ENCODE measurements at places on chromosomes 2 and 18.
A peak's percentile ranks its signal among the peaks of the same experiment; 100 is the strongest.

DNA sequence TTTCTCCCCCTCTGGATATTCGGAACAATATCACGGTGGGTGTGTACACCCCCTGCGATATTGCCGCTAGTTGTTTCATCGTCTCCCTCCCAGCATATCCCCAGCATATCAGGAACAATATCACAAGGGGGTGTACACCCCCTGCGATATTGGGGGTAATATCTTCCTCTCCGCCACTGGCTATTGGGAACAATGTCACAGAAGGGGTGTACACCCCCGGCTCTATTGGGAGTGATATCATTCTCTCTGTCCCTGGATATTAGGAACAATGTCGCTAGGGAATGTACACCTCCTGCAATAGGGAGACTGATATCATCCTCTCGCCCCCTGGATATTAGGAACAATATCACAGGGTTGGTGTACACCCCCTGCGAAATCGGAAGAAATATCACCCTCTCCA lies 1932.0 kb downstream of the SUCLG1 start:
- DNase-seq = no peak

GRCh38 chr2:46540496-46541331 lies 61.3 kb downstream of the TMEM247 start:
- no peak for DNase-seq

GRCh38 chr2:121253021-121253673 lies 31.9 kb downstream of the TFCP2L1 start:
- DNase-seq = no peak

DNA sequence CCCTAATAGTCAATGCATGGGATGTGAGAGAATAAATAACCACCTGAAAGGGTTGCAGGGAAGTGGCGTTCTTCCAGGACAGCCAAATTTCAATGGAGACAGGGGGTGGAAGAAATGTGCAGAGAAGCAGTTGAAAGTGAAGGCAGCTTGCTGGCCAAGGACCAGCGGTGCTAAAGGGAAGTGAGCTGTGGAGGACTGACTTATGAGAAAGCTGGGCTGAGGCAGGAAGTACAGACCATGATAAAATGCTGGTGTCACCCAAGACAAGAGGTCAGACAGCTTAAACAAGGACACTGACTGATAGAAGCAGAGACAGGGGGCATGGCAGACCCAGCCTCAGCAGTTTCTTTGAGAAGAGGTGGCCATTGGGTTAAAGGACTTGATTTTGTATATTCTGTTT lies 106.7 kb downstream of the DTNB start:
- peak; percentile 61 for DNase-seq

GRCh38 chr18:63844254-63844653 lies 43.3 kb upstream of the SERPINB2 start:
- DNase-seq = no peak

DNA sequence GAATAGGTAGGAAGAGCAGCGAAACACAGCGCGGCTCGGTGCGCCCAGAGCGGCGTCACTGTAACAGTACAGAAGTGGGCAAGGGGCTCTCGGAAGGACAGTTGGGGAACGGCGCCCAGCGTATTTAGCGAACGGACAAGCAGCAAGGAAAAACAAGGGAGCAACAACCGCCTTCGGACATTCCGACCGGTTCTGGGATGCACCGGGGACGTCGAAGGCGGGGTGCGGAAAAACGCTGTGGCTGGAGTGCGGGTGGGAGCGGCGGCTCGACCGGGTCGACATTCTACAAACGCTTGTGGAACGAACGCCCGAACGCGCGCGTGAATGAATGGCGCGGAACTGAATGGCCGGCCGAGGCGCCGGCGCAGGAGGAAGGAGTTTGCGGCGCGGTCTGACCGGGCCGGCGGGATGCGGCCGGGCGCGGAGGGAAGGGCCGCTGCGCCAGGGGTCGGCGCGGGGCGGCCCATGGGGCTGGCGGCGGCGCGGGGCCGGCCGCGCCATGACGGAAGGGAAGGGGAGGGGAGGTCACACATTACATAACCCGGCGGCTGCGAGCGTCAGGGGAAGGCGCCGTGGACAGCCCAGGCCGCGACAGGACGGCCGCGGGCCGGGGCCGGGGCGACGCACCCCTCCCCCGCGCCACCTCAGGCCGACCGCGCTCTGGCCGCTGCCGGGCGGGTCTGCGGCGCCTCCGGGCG lies 605 bp downstream of the REV1 start:
- peak; percentile 86 for DNase-seq

GRCh38 chr2:88832311-88832991 lies 141.0 kb downstream of the RPIA start:
- no peak for DNase-seq

DNA sequence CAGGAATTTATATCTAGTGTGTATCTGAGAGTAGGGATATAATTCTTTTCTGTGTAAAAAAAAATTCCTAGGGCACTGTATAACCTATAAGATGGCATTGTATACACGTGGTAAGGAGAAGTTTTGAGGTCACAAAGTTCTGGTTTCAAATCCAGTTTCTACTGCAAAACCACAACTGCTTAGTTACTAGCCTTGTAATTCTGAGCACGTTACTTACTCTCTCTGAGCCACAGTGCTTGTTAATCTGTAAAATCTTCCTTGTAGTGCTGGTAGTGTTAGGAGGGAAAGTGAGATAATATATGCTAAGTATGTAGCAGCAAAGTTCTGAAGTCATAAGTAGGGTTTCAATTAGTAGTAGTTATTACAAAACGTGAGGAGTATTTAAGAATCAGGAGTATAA lies 175.4 kb downstream of the SATB2 start:
- DNase-seq = no peak

GRCh38 chr2:219249203-219249980 lies 3.7 kb upstream of the TUBA4B start:
- DNase-seq = peak; percentile 81

- DNase-seq = no peak
Observed at GRCh38 chr2:58571181-58571852, 330.2 kb upstream of the FANCL start.

DNA sequence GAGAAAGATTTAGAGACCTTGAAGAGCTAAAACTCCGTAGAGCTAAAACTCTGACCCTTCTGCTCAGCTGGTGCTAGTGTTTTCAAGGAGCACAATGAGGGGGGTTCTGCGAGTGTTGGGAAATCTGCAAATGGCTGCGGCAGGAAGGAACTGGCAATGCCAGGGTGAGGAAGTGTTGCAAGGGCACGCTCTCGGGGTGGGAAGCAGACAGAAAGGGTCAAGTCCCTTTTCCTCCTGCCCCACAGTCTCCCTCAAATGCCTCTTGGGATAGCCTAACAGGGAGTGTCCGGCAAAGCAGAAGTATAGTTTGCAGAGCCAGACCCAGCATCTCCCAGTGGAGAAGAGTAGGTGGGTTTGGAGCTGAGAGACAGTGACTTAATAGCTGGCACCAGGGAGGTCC lies 60.5 kb downstream of the NCAPH start:
- DNase-seq = peak; percentile 57

GRCh38 chr2:188189356-188189755 lies 102.3 kb upstream of the GULP1 start:
- DNase-seq = no peak

DNA sequence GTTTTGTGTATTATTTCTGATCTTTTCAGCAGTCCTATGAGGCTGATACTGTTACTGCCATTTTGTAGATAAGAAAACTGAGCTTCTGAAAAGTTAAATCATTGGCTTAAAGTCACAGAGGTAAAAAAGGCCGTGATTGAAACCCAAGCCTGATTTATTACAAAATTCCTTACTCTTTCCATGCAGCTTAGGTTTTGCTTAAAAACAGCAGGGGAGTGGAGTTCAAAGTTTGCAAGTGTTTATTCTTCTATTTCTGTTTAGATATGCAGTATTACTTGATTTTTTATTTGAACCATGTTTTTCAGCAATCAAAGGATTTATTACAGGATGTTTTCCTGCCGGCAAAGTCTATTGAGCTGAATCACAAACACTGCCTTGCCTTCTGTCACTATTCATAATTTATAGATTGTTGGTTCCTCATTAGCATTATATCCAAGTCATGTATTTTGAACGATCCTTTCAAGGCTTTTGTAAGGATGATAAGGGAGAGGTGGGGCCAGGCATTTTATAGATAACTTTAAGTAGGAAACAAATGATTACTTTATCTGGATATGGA lies 31.9 kb upstream of the MSTN start:
- DNase-seq = no peak

DNA sequence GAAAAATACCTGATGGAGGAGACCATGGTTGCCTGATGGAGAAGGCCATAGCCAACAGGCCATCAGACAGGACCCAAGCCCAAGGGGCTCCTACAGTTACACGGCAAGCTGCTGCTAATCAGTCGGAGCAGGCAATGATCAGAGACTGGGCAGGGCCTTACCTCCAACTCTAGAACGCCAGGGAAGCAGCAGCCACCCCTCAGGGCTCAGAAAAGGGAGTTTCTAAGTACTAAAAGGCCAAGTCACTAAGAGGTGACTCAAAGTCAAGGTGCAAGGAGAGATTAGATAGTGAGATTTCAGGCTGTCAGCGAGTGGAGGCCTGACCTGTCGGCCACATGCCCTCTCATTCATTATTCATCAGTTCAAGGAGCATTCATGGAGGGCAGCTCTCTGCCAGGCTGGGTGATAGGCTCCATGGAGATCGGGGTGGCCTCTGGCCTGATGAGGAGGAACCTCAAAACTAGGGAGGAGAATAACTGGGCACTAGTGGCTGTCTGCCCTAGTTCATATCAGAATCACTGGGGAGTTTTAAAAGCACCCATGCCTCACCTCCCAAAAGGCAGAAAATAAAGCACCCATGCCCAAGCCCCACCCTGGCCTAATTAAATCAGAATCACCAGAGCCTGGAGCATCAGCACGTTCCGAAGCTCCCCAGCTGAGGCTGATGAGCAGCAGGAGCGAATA lies 3.6 kb downstream of the VIL1 start:
- DNase-seq = no peak

DNA sequence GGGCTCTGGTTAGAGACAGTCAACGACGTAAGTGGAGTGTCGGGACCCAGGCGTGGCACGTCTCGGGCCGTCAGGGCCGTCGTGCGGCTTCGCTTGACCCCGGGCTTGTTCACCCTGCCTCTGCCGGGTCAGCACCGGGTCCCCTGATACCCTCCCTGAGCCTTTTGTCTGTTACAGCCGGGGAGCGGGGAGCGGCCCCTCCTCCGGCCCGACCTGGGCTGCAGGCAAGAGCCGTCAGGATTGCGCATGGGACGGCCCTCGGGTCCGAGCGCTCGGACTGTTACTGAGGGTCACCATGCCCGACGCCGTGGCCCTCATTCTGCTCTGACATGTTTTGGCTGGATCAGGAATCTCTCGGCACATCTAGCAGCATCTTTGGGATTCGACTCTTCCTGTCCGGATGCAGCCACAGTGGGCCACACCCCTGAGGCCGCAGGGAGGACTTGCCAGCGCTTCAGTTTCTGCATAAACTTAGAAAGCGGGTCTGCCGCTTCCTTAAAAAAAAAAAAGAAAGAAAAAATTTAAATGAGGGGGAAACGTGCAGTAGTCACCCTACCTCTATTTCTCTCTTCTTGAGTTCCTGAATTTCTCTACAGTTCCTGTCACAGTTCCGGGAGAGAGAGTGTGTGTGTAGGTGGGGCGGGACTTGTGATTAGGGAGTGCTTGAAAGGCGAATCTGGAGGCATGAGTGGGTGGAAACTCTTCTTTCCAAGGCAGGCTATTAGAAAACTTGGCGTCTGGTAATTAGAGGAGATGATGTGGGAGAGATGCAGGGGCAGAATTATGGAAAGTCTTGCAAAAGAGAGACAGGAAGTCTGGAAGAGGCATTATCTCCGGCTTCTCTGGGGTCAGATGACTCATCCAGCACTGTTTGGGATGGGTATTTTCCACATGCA lies 909 bp downstream of the TMEM87B start:
- DNase-seq = peak; percentile 80

DNA sequence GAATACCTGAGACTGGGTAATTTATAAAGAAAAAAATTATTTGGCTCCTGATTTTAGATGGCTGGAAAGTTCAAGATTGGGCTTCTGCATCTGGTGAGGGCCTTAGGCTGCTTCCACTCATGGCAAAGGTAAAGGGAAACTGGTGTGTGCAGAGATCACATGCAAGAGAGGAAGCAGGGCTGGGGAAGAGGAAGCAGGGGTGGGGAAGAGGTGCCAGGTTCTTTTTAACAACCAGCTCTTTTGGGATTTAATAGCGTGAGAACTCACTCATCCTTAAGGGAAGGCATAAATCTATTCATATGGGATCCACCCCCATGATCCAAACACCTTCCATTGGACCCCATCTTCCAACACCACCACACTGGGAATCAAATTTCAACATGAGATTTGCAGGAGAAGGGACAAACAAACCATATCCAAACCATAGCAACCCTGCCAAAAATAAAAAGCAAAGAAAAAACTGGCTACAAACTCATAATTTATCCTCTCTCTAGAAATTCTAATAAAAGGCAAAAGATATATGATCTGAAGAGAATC lies 30.4 kb downstream of the PRKRA start:
- no peak for DNase-seq

DNA sequence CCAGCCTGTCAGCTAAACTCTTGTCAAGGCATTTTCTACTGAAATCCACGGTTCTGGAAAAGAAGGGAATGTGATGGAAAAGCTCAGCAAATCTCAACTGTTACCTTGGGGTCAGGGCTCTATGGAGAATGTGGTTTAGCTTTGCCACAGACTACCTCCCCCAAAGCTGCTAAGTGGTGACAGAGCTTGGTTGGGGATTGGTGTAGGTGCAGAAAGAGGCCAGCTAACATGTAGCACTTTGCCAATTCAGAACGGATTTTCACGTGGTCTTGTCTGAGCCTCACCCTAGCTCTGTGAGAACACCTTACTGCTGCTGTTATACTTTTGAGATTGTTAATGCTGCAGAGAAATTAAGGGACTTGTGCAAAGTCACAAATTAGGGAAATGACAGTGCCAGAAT lies 331.1 kb downstream of the RND3 start:
- no peak for DNase-seq

GRCh38 chr2:46236006-46236875 lies 61.0 kb upstream of the EPAS1 start:
- no peak for DNase-seq

DNA sequence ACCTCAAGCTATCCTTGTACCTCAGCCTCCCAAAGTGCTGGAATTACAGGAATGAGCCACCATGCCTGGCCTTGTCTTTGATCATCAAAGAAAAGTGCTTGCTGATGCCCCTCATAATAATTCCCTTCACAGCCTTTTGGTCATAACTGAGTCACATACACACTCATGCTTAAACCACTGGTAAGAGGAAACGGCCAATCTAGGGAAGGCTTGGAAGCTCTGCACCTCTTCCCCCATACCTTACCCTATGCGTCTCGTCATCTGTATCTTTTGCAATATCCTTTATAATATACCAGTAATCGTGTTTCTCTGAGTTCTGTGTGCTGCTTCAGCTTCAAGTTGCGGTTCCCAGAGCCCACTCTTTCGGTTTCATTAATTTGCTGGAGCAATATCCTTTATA lies 4.8 kb upstream of the RNF138 start:
- DNase-seq = no peak

Data from Right ventricle myocardium superior (tissue), 1 donor.